Jurkat, Clone E6-1 (cell line): ENCODE measurements at places on chromosomes 2 and 18.

DNA sequence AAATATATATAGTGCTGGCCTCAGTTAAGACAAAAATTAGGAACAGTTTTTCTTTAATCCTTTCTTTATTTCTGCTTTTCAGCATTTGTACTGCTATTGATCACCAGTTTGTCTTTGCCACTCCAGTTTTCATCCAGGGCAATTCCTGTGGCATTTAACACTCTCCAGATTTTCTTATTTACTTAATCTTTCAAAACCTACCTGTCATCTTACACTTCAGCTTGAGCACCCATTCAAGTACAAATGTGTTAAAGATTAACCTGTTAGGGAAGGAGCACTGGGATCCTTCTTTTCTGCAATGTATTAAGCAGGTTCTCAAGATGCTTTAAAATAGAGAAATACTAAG is 101.8 kb upstream of the SCN1A start:
- no peak for DNase-seq

- DNase-seq = no peak
These were observed 20.9 kb downstream of the ITGAV start for GRCh38 chr2:186610785-186611184.

- no peak for DNase-seq
These were observed 83.8 kb downstream of the MGAT5 start for GRCh38 chr2:134337631-134338030.

- DNase-seq = no peak
These were observed 62.7 kb downstream of the BIN1 start for GRCh38 chr2:127044165-127044718.

GRCh38 chr2:102253753-102254150 is 57.6 kb upstream of the IL1RL1 start:
- no peak for DNase-seq

DNA sequence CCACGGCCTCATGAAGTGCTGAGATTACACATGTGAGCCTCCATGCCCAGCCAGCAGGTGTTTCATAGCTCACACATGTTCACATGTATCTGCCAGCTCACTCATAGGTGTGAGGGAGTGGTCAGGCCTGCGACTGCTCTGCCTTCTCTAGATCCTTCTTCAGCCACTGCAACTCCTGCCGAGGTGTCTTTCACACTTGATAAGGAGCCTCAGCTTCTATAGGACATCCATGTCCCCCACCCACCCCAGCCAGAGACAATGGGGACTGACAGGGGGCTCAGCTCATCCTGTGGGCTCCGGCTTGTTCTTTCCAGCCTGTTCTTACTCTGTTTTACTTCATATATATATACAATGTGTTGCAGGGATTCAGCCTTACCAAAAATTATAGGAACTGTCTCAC is 286.5 kb upstream of the MGAT5 start:
- no peak for DNase-seq

- no peak for DNase-seq
These were observed 742 bp upstream of the SOS1 start for GRCh38 chr2:39121523-39122063.
